ENCODE measurements at places on chromosomes 7 and 10.

DNA sequence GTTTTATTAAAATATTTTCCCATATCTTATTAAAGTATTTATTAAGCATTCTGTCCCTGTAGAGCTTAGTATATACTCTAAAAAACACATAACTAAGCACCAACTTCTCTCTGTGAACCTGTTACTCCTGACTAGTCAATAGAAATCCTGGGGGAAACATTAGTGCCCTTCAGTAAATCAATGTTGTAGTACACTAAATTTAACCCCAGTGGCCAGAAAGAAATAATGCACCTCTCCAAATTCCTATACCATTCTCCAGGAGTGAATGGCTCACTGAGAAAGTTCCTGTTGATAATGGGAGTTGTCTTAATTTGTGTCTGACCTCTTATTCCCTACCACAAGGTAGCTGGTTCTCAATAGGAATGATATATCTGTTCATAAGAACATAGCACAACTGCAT lies 188.2 kb downstream of the SEMA3D start:
- DNase-seq = no peak

GRCh38 chr7:41881331-41882130 lies 178.6 kb upstream of the INHBA start:
- peak; percentile 96 for DNase-seq

GRCh38 chr10:44575601-44576380 lies 190.9 kb upstream of the CXCL12 start:
- DNase-seq = no peak

GRCh38 chr10:11789306-11789705 lies 33.9 kb upstream of the PROSER2 start:
- DNase-seq = no peak
